ENCODE measurements at places on chromosomes 16 and 17.
A peak's percentile ranks its signal among the peaks of the same experiment; 100 is the strongest.

DNA sequence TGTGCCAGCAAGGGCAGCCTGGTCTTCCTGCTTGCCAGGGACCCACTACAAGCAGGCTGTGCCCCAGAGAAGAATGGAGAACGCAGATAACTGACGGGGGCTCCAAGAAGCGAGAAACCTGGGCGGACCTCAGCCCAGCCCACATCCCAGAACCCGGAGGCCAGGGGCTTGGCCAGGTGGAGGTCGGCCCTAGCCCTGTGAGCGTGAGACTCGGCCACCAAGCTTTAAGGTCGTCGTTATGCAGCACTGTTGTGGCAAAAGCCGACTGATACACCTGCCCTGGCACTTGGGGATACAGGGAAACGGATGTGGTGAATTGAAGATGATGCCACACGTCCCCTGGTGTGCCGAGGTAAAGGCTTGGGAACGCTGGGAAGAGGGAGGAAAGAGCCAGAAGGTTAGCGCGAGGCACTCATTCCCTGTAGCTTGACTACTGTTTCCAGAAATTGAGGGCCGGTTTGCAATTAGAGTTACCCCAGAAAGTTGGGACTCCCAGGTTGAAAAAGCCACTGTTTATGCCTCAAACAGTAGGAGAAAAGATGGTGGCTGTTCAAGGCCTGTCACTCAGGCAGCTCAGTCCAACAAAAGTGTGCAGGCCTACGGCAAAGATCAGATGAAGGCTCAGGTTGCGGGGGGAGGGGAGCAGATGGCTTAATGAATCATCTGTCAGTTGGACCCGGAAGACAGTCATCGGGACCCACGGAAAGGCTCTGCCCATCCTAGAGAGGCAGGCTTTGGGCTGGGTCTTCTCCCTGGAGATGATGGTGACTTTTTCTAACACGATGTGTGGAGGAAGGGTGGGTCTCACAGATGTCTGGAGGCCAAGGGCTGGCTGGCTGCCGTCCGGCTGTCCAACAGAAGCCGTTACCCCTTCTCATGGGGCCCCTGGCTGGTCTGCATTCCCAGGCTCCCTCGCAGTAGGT lies 45.6 kb upstream of the BAHCC1 start:
- DNase-seq: no peak

DNA sequence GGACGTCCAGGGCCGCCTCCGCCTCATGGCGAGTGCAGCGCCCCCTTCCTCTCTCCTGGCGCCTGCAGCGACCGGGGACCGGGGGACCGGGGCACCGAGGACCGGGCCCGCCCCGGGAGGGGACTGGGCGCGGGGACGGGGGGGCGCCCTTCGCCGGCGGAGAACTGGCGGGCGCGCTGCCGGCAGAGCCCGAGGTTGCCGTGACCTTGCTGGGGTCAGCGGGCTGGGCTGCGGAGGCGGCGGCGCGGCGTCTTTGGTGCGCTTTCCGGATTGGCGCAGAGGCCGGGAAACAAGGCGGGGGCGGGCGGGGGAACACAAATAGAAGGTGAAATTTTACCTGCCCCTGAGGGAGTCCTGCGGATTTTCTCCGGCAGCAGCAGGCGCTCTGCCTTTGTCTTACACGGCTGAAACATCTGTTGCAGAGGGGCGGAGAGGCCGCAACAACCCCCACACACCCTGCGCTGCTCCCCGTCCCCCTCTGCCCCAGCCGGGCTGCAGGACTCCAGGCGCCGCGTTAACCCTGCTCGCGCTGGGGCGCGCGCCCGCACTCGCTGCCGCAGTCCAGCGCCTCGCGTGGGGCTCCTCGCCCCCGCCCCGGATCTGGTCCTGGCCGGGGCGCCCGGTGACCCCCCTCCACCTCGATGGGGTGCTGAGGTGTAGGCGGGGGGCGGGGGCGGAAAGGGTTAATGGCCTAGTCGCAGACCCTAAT lies 53.5 kb downstream of the SREBF1 start:
- DNase-seq: peak; percentile 50

DNA sequence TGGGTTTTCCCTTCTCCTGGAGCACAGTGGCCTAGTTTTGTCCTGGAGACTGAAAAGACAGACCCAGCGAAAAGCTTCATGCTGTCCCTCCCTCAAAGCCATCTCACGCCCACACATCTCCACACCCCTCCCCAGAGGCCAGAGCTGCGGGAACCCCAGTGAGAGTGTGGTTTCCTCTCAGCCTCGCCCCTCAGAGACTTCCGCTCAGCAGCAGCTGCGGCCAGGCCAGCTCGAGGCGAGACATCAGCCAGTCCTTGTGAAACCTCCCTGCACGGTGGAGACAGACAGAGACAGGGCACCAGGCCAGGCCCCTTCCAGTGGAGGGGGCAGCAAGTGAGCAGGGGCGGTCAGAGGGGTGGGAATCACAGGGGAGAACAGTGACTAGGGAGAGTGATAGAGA lies 77.0 kb upstream of the TNRC6C start:
- peak; percentile 64 for DNase-seq

GRCh38 chr16:77745972-77746371 lies 23.7 kb downstream of the NUDT7 start:
- DNase-seq: no peak

GRCh38 chr17:27816946-27817345 lies 16.6 kb upstream of the NOS2 start:
- no peak for DNase-seq

- no peak for DNase-seq
Measured at GRCh38 chr17:79461041-79461440, 149.8 kb downstream of the RBFOX3 start.

DNA sequence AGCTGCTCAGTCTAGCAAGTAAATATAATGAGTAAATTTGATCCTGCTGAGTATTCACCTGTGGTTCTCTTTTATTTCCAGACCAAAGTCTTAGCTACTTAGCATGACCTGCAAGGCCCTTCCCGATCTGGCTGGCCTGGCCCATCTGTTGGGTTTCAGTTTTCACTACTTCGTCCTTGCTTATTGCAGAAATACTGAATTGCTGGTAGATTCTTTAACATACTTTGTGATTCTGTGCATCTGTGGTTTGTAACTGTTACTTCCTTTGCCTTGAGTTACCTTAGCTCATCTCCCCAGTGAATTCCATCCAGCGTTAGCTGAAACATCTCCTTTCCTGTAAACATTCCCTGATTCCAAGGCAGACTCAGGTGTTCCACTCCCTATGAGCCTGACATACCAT lies 131.1 kb downstream of the PHKB start:
- DNase-seq: no peak

DNA sequence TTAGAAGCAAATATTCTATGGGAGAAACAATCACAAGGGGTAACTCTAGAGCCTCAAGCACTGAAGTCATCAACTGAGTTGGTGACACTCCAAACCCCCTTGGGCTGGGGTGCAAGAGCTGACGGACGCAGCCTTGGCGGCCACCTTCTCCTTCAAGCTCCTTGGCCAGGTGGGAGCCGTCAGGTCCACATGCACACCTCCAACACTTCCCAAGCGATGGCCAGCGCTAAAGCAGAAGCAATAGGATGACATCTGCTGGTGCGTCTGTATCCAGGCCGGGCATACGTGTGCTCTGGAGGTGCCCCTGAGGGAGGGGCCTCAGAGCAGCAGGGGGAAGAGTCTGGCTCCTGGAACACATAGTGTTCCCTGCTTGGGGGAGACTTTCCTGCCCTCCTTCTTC lies 12.2 kb upstream of the FOXJ1 start:
- no peak for DNase-seq

DNA sequence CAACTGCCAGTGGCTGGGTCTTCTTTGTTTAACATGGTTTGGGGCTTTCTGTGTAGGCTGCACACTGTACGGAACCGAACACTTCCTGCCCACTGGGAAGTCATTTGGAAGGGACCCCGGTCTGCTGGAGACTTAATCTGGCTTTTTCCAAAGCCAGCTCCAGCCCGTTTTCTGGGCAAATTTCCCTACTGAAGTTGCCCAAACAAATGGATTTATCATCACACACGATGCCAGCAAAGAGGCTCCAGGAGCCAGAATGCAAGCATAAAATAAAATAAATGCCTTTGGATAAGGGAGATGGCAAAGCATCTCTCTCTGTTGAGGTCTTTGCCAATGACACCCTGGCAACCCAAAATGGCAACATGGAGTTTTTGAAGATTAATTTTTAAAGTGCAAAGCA lies 259.9 kb upstream of the IRX3 start:
- no peak for DNase-seq

GRCh38 chr16:14539631-14540030 lies 90.4 kb downstream of the PARN start:
- no peak for DNase-seq

DNA sequence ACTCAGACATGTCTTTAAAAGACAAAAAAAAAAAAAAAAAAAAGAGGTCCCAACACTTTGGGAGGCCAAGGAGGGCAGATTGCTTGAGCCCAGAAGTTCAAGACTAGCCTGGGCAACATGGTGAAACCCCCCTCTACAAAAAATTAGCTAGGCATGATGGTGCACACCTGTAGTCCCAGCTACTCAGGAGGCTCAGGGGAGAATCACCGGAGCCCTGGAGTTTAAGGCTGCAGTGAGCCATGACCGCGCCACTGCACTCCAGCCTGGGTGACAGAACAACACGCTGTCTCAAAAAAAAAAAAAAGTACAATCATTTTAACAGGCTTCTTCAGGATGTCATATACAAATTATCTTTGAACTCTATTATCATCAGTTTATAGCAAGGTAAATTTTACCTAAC lies 22.0 kb downstream of the C16orf87 start:
- no peak for DNase-seq

- no peak for DNase-seq
Measured at GRCh38 chr16:30985401-30986128, 558 bp downstream of the HSD3B7 start.

GRCh38 chr16:54142787-54143186 lies 143.8 kb downstream of the IRX3 start:
- no peak for DNase-seq

DNA sequence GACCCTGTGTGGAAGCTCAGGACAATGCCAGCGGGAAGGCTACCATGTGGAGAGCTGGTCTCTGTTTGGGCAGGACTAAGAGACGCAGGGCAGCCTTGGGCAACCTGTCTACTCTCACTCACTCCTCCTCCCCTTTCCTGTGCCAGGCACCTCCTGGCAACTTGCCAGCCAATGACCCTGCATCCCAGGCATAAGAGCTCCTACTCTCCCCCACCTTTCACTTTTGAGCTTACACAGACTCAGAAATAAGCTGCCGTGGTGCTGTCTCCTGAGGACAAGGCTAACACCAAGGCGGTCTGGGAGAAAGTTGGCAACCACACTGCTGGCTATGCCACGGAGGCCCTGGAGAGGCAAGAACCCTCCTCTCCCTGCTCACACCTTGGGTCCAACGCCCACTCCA lies 2.6 kb downstream of the HBM start:
- no peak for DNase-seq

DNA sequence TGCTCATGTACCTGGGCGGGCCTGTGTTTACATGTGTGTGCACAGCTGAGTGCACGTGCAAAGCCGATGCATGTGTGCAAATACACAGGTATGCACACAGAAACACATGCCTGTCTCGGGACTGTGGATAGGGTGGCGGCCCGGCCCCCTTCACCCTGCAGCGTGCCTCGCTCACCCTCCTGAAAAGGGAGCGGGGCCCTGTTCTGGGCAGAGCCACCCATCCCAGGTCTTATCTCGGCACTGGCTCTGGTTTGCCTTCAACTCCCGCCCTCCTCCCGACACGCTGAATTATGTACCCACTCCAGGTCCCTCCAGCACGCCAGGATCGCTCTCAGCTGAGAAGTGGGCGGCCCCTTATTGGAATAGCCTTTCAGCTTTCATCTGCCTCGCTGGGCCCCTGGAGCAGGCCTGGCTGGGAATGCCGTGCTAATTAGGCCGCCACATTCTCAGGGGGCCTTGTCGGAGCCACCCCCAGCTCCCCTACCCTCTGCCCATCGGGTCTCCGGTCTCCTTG lies 77.8 kb downstream of the RTN4RL1 start:
- no peak for DNase-seq

GRCh38 chr17:51611585-51611984 lies 351.2 kb downstream of the UTP18 start:
- DNase-seq: no peak

- DNase-seq: no peak
Measured at GRCh38 chr16:87784812-87785211, 19.0 kb upstream of the KLHDC4 start.

DNA sequence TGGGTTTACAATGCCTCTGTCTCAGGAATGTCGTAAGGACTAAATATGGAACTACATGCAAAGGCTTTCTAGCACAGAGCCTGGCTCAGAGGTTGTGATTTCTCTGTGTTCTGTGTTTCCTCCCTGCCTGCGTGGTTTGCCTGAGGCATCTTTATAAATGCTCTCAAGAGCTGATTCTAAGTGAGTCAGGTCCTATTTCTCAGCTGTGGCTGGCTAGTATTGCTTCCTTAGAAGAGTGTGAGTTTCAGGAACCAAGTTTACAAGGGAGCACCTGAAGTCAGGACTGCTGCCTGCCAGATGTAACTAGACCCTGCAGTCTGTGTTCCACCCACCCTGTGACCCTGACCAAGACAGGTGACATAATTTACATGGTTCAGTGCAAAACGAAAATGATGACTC lies 8.0 kb upstream of the CCL1 start:
- no peak for DNase-seq

GRCh38 chr16:68902003-68902968 lies 59.0 kb downstream of the TANGO6 start:
- no peak for DNase-seq

DNA sequence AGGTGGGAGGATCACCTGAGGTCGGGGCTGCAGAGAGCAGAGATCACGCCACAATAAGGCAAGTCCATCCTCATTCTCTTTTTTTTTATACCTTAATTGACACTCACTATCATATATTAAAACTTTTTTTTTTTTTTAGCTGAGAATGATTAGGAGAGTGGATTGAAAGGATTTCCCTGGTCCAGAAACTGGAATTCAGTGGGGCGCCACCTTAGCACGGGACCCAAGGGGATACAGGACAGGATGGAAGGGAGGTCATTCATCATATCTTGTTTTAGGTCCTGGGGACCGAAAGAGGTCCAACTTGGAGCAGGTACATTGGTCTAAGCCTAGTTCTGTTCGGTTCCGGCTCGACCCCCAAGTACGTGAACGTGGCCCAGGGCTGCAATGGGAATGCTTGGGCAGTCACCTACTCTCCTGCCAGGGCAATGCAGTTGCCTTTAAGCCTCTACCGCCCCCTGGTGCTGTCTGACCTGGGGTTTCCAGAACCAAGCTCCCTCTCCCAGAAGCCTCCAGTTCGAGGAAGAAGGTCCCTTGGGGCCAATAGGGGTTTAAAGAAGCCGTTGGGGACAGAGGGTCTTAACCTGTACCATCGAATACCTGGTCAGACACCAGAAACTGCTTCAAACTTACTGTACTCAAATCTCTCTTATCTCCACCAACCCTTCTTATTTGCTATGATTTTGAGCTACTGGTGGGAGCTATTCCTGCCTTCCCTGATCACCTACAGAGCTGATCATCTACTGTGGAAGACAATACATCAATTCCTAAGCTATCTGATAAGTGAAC lies 19.9 kb upstream of the GPATCH8 start:
- DNase-seq: no peak
